Esophagus squamous epithelium (tissue), 5 donors: ENCODE measurements at places on chromosomes 3 and 15. TPM values are rescaled to one million over a fixed set of nuclear protein-coding genes. Genes with fewer than 3 reads are reported as not detected.

DNA sequence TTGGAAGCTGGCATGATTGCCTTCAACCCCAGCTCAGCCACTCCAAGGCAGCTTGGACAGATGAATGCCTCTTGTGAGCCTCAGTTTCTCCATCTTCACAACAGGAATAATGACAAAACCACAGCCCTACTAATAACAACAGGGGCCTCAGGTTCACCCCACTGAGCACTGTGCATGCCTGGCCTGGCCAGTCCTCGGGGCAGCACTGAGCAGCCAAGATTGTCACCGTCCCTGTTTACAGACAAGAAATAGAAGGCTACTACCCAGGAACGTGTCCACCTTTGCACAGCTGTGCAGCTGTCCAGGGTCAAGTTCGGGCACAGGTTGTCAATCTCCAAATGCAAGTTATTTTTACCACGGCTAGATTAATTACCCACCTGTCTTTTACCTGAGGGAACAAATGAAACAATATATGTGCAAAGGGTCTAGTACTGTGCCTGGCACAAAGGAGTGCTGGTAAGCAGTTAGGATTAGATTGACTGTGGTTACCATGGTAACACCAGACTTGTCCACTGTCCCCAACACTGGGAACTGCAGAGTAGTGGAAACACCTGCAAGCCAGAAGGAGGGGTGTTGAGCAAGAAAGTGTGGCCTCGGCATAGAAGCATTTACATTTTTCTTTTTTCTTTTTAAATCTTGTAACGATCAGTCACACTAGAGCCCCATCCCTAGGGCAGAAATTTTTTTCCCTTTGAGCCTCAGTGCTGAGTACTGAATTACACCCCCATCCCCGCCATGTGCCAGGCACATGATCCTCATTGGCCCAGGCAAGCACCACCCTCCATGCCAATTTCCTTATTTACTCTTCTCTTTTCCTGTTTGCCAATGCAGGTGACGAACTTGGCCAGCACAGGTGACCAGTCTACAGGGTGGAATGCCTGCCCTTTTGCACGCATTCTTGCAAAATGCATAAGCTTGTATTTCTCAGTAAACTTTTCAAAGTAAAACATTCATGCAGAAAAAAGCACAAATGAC lies 66.3 kb upstream of the SLC6A6 start:
- no peak for DNase-seq

The CLK3 gene
- 46.8 TPM for total RNA-seq

DNA sequence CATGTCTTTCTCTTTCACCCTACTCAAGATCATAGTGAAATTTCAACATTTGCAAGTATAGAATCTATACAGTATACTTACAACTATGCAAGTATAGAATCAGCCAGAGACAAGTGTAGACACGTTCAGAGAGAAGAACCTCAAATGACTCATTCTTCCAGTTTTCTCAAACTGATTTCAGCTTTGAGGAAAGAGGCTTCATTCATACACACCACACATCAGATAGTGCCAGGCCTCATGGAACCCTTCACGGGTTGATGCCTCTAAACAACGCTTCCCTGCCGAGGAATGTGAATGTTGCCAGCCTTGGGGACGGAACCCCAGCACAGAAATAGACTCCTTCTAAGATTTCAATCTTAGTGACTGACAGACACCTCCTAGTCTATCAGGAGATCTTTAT lies 135.7 kb downstream of the FOXP1 start:
- DNase-seq = no peak

The CPOX gene
- 23.6 TPM for total RNA-seq

DNA sequence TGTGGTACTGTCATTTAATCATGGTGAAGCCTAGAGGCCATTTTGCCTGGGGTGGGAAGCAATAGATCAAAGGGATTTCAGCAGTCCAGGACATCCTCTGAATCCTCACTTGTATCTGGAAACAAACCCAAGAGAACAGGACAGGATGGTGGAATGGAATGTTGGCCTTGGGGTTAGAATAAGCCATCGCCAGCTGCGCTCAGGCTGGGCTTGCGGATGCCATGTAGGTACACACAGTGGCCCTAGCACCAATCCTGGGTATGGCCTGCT lies 76.5 kb upstream of the ALDH1A3 start:
- no peak for DNase-seq

DNA sequence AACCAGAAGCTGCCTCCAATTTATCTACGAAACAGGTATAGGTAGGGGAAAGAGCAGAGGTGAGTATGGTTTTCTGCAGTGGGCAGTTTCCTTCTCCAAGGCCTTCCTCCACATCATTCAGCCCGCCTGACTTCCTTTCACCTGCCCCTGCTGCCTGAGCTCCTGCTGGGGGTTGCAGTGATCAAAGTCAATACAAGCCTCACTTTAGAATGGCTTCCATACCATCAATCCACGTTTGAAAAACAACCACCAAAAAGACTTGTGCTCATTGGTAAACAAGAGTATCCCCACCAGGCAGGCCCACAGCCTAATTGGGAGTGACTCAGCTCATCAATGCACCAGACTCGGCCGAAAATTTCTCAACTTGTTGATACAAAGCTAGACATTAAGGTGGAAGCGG lies 159.9 kb downstream of the MAGI1 start:
- DNase-seq = no peak

GRCh38 chr15:37220949-37221670 lies 120.8 kb upstream of the MEIS2 start:
- DNase-seq = no peak

DNA sequence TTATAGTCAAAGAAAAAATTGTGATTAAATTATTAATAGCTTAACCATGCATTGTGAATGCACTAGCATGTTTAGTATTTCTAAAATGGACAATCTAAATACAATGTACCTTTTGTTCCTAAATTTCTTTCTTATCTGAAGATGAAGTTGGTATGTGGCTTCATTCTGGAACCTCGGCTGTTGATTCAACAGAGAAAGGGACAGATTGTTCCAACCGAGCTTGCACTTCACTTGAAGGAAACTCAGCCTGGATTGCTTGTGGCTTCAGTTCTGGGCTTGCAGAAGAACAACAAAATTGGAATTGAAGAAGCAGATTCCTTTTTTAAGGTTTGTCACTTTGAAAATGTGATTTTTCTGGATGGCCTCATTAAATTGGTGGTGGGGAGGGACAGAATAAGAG lies 32.6 kb downstream of the HPS3 start:
- no peak for DNase-seq

DNA sequence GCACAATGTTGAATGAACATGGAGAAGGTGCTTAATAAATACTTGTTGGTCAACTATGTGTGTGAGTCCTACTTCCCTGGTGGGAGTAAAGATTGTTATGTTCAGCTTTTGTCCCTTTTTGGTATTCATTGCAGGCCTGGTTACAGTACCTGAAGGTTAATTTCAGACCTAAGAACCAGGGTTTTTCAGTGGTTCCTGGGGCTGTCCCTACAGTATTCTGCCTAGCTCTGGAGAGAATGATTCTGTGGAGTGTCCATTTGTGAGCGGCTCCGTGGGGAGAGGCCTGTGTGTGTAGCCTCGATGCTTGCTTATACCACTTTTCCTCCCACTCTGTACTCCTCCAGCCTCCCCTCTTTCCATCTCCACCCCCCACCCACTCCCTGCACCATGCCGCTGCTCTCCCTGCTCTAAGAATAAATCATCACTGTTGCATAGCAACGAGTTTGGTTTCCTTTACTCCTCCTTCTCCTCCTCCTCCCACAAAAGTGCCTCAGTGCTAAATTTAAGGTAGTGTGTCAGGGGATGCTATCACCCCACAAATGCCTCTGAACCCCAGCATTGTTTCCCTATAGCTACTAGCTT lies 150.6 kb upstream of the ROPN1 start:
- no peak for DNase-seq

- DNase-seq = no peak
Observed at GRCh38 chr3:132034486-132035464, at the start of gene CPNE4. Gene CPNE4 (minus strand): TSS chr3:132035014.

The CIDEC gene
- total RNA-seq = not detected

GRCh38 chr15:31228980-31229826 lies 97.4 kb upstream of the KLF13 start:
- no peak for DNase-seq

The SEMA4B gene
- total RNA-seq = 163 TPM

- DNase-seq = no peak
Observed at GRCh38 chr15:59394166-59394661, 21.5 kb upstream of the MYO1E start.

GRCh38 chr15:69892351-69892750 lies 205.4 kb downstream of the TLE3 start:
- DNase-seq = no peak

DNA sequence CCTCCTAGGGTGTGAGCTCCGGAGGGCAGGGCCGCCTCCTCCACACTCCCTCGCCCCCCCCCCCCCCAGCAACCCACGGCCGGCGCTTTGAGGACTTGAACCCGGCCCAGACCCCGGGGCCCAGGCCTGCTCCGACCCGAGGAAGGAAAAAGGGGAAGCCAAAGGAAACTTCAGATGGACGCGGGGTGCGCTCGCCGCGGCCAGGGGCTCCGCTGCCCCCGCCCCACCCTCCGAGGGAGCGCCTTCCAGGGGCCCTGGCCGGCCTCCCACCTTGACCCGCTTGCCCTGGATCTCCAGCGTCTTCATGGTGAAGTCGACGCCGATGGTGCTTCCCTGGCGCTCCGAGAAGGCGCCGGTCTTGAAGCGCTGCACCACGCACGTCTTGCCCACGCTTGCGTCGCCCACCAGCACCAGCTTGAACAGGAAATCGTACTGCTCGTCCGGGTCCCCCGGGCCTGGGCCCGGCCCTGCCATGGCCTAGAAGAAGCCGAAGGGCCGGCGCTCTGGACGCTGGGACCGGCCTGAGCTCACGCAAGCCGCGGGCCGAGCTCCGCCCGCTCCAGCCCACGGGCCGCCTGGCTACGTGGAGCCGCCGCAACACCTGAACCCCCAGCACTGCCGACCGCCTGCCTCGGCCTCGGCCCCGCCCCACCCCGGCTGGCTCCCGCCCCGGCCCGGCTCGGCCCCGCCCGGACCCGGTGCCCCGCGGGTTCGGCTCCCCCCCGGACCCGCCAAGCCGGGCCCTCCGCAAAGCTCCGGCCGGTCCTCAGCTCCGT lies 400 bp downstream of the RAB43 start:
- DNase-seq = no peak

- DNase-seq = no peak
Observed at GRCh38 chr15:87492321-87492720, 764.2 kb downstream of the NTRK3 start.

GRCh38 chr3:53849916-53850315 lies 3.5 kb downstream of the IL17RB start:
- no peak for DNase-seq

GRCh38 chr3:53780171-53780570 lies 66.0 kb downstream of the CHDH start:
- DNase-seq = no peak
